SK-N-DZ (cell line): ENCODE measurements at places on chromosomes 3 and 15.

DNA sequence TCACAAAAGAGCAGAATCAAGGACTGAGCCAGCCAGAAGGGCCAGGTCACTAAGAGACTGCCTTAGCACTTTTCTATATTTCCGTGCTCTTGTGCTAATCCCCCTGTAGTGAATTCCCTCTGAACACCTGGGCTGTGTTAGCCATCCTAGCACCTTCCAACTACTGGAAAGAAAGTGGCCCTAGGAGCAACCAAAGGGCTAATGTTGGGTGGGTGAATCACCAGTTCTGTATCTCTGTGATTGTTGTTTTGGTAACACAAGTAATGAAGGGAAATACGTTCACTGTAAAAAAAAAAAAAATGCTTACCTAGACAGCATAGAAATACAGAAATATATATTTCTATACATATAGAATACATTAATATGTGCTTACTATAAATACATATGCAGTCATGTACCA is 43.9 kb downstream of the PXYLP1 start:
- DNase-seq, result no peak

DNA sequence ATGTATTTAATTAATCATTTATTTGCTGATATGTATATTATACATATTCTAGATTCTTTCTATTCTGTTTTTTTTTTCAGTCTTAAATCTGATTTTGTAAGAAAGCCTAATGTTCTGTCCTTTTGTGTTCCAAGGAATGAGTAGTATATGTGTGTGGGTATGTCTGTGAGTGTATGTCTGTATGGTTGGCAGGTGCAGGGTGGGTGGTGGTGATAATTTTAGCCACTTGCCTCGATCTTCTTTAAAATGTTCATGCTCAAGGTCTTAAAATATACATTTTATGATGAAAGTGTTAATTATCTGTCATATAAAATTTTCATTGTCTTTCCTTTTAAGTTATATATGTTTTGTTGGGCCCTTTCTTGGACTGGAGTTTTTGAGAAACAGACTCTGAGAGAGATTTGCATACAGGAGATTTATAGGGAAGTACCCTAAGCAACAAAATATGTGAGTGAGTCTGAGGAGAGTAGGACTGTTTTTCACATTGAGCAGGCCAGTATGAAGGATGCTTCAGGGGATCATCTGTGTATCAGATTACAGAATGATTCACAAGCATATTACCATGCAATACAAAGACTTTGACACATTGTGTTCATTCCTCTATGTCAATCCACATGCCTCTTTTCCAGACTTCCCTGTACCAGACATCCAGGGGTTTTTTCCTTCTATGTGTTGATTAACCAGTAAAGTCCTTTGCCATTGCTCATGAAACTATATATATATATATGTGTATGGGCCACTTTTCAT is 211.0 kb upstream of the DPPA4 start:
- DNase-seq, result no peak

DNA sequence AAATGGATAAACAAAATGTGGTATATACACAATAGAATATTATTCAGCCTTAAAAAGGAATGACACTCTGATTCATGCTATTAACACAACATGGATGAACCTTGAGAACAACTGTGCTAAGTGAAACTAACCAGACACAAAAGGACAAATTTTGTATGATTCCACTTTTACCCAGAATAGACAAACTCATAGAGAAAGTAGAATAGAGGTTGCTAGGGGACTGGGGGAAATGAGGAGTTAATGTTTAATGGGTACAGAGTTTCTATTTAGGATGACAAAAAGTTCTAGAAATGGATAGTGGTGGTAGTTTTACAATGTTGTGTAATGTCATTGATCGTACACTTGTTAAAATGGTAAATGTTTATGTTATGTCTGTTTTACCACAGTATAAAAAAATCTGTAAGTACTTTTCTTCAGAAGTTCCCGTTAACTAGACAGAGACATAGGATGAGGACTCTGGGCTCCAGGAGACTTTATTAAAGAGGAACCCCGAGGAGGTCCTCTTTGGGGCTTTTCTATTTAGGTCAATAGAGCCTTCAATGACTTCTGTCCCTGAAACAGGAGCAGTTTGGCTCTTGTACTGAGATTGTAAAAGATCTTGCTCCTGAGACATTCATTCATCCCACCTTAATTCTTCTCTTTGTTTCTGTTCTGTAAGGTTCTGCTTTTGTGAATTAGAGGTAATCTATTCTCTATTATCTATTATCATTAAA is 24.5 kb downstream of the ABHD6 start:
- DNase-seq, result no peak

GRCh38 chr3:81216192-81216591 is 545.3 kb downstream of the GBE1 start:
- DNase-seq, result peak; percentile 44

DNA sequence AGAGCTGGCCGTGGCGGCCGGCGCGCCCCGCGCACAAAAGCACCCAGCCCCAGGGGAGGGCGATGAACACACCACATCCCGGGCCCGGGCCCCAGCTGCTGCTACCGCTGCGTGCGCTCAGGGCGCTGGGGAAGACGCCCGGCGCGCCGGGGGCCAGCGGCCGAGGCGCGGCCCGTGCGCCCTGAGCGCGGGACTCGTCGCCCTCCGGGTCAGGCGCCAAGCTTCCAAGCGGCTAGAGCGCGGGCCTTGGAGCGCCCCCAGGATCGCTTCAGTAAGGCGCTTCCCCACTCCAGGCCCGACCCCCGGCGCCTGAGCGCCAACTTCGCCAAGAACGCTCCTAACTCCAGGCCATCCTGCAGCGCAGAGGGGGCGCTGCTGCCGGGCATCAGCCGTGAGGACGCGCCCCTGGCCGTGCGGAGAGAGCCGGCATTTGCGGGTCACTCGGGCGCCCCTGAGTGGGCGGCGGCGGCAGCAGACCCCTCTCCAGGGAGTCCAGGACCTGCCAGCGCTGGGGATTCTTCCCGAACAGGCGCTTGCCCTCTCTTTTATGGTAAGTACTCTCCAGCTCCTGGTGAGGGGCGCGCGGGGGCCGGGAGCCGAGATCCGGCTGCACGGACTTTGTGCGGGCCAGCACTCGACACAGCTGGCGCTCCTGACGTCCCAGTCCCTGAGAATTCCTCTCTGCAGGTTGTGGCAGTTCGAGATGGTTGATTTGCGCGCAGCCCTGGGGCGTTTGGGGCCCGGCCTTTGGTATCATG is 475 bp downstream of the SPSB4 start:
- DNase-seq, result peak; percentile 77

GRCh38 chr3:193825617-193826016 is 232.6 kb downstream of the OPA1 start:
- no peak for DNase-seq

DNA sequence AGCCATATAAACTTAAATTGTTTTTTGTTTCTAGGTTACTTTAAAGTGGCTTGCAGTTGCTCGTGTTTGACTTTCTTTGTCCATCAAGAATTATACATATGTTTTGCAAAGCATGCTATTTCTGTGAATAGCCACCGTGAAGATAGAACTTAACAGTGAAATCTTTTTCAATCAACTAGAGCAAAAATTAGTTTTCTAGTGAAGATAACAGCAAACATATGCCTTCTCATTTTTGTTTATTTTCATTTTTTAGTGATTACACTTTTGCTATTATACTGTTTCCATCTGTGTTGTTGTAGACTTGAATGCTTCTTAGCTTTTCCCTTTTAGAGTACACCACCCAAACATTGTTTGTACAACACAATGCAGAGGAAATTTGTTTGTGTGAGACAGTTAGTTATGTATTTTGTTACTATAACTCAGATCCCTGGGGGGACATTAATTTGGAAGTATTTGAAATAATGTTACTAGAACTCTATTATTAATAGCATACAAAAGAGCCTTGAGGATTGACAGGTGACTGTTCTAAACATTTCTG is 62.8 kb downstream of the CRYBG3 start:
- DNase-seq, result no peak

GRCh38 chr15:100426937-100427336 is 85.2 kb upstream of the ADAMTS17 start:
- DNase-seq, result no peak

DNA sequence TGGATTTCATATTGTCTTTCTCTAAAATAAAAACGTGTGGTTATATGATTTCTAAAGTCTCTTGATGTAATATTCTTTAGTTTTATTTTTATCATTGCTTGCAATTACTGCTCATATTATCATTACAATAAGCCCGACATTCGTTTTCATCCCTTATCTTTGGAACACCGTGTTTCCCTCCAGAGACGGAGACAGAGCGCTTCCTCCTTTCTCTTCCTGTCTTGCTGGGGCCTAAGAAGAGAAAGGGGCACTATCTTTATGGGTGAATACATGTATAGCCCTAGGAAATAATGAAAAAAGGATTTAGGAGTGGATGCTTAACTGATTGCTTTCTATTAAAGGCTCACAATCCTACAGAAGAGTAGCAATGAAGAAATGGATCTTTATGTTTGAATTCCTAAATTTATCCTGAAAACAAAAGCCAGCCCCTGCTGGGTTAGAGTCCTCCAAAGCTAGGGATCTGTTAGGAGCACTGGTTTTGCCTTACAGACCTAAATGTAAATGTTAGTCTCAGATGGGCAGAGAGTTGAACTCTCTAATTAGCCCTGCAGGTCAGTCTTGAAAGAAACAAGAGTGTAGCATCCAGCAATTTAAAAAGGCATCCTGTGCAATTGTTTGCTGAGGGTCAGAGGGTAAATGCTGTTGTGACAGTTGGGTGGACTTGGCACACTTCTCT is 145.1 kb downstream of the TP63 start:
- DNase-seq, result no peak

- DNase-seq, result peak; percentile 80
Measured at GRCh38 chr15:67101911-67102598, 36.7 kb downstream of the SMAD3 start.

DNA sequence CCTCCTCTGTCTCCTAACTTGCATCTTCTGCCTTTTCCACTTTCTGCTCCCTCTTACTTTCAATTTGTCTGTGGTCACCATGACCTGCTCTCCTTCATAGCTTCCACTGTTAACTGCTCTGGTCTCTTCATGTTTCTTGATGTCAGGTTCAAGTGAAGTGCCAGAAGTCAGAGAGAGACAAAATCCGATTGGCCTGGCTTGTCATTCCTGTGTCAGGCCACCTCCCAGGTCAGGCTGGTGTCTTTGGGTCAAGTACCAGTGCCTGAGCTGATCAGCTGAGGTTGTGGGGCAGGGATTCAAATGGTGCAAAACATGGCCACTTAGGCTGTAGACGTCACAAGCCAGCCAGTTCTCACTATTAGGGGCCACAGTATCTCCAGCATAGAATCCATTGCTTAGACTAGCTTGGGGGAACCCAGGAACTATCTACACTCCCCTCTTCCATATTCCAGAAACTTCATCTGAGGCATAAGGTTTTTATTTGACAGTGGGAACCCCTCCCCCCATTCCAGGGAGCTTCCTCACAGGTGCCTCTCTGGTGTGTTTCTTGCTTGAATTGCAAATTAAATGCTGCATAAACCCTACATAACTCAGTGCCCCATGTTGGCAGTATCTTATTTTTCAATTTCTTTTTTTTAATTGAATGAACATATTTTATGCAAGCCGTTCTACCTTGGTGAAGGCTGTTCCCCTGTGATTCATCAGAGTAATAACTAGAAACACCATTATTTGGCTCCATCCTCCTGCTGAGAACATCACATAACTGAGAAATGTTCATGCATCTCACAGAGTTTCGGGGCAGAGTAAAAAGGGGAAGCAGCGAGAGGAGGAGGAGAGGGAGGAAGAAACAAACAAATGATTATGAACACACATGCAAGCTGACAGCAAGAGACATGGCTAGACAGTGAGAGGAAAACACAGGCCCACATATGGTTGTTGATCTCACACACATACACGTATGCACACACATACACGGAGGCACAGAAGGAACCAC is 175.8 kb downstream of the TLE3 start:
- no peak for DNase-seq

- no peak for DNase-seq
Measured at GRCh38 chr15:96896766-96897165, 566.3 kb downstream of the NR2F2 start.

- DNase-seq, result no peak
Measured at GRCh38 chr3:60313951-60314461, 937.2 kb downstream of the FHIT start.

GRCh38 chr15:43209059-43209824 is 11.6 kb downstream of the EPB42 start:
- no peak for DNase-seq

- DNase-seq, result no peak
Measured at GRCh38 chr15:80059786-80060355, 395 bp downstream of the ZFAND6 start.

- DNase-seq, result no peak
Measured at GRCh38 chr3:22979581-22979980, 223.5 kb upstream of the UBE2E2 start.

GRCh38 chr15:39213385-39213840 is 367.5 kb upstream of the THBS1 start:
- DNase-seq, result no peak

DNA sequence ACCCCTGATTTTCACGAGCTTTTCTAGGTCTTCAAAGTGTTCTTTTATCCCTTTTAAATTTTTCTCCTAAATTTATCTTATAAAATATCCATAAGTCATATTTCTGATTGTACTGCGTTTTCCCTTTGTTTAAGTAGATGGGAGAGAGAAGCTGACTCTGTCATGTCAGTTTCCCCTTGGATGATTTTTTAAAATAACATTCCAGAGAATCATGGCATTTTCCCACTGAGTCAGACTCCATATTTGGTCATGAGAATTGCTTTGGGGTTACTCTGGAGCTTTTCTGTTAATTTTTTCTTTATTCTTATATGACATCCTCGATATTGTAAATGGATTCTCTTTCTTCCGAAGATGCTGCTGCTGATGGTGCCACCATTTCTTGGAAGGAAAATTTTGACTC is 28.6 kb upstream of the UMPS start:
- DNase-seq, result no peak

DNA sequence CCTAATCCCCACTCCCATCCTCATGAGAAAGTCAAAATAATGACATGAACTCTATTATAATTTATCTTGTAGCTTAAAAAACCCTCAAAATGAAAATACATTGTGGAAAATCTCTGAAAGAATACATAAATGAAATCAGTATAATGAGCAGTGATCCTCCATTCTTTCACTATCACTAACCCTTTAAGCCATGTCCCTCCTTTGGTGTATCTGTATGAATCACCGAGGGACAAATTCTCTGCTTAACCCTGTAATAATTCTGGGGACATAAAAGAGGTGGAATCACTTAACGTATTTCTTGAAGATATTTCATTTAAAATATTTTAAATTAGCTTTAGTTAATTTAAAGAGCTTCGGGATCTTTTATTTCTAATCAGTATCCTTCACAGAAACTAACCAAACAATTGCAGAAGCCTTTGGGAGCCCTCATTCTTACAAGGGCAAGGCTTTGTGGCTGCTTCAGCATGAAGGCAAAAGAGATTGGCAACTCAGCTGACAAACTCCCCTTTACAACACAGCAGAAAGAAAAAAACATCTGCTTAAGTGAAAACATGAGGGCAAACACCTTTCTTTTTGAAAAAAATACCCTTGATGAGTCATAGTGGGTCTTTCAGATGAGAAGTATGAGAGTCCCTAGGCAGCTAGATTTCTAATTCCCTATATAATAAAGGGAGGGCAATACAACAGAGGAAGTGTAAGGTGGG is 44.0 kb upstream of the ALCAM start:
- DNase-seq, result no peak
